ENCODE measurements at places on chromosomes 3 and 15.

GRCh38 chr15:38479756-38480155 lies 25.8 kb downstream of the FAM98B start:
- no peak for DNase-seq

DNA sequence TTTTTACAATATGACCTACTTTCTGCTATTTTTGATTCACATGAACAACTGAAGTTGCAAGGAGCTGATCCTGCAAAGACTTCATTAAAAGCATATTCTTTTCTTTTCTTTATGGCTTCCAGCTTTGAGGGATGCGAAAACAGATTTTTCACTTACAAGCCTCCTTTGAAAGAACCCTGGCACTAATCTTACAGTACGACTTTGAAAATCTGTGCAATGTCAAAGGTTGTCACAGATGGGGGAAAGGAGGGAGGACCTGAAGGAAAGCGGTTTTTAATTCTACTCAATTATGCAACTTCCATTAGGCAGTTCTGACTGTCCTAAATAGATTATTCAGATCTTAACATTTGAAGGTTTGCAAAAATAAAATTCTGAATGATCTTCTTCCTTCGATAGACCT lies 130.5 kb downstream of the TNIK start:
- no peak for DNase-seq

- DNase-seq = no peak
Measured at GRCh38 chr3:38168151-38169026, 3.1 kb downstream of the OXSR1 start.

GRCh38 chr3:129549805-129550204 lies 6.8 kb downstream of the H1-8 start:
- DNase-seq = no peak

DNA sequence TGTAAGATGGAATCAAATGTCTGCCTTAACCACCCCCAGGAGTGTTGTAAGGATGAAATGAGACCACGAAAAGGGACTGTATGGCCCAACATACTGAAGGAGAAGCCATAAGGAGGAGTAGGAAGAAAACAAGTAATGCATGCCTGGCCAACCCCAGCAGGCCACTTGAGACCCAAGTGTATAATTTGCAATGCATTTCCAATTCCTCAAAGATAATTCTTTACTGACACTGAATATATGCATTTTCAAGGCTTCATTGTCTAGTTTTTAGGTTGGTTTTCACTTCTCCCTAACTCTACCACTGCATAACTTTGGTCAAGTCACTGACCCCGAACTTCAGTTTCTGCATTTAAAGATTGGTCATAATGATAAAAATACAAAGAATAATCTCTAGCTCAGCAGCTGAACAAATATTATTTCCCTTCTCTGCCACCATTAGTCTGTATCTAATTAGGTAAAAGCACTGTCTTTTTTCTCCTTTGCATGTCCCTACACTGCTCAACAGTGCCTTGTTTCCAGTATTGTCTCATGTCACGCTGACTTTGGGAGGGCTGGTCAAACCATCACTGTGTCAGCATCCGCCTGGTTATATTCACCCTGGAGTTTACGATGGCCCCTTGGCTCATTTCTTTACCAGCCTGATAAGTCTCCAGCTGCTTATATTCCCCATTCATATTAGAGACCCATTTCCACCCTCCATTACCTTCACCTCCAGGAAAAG lies 378.6 kb downstream of the NTRK3 start:
- DNase-seq = no peak

GRCh38 chr15:87967951-87968350 lies 288.6 kb downstream of the NTRK3 start:
- no peak for DNase-seq

- DNase-seq = no peak
Measured at GRCh38 chr3:124676236-124676635, 54.0 kb upstream of the UMPS start.

GRCh38 chr3:157023226-157023625 lies 136.7 kb downstream of the CCNL1 start:
- no peak for DNase-seq

- DNase-seq = no peak
Measured at GRCh38 chr3:51680663-51681230, 9.7 kb downstream of the TEX264 start.
